Trophoblast cell (in vitro differentiated cells and primary cell): ENCODE measurements at places on chromosomes 11 and 22.

DNA sequence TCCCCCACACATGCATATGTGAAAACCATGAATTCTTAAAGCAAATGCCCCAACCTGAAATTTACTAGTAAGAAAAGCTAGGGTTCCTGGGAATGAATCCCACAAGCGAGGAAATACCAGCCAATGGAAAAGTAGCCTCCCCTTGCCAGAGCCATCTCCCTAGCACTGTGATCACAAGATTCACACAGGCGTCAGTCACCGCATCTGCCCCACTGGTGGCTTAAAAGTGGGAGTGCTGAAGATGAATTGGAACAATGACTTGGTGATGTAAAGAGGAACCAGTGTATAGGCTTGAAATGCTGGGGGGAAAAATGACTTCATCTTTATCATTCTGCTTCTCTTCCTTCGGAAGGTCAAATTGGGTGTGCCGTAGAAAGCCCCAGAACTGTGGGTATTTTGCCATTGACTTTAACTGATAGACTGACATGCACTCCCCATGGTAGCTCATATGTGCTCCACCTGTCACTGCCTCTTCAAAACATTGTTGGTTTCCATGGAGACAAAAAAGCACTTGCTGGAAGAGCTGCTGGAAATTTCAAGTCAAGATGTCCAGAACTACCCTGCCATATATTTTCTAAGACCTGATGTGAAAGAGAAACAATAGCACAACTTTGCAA is 19.2 kb upstream of the ASPHD2 start:
- H3K36me3 ChIP-seq, result no peaks in the 10 kb centered on the region
- no peak for DNase-seq
- H3K4me3 ChIP-seq, result no peak overlapping the region
- peaks cover 5% of the 10 kb centered on the region for H3K4me1 ChIP-seq
- H3K27ac ChIP-seq, result no peak overlapping the region

- DNase-seq, result no peak
- no peak overlapping the region for H3K27ac ChIP-seq
- H3K4me1 ChIP-seq, result no peaks in the 10 kb centered on the region
Measured at GRCh38 chr11:46178513-46178912, 57.3 kb upstream of the PHF21A start.

GRCh38 chr11:44130751-44131150 is 35.3 kb downstream of the EXT2 start:
- H3K36me3 ChIP-seq, result peaks cover 19% of the 10 kb centered on the region
- no peak overlapping the region for H3K4me3 ChIP-seq
- no peaks in the 10 kb centered on the region for H3K4me1 ChIP-seq
- no peak for DNase-seq
- H3K27ac ChIP-seq, result no peak overlapping the region
- no peaks in the 10 kb centered on the region for H3K27me3 ChIP-seq

DNA sequence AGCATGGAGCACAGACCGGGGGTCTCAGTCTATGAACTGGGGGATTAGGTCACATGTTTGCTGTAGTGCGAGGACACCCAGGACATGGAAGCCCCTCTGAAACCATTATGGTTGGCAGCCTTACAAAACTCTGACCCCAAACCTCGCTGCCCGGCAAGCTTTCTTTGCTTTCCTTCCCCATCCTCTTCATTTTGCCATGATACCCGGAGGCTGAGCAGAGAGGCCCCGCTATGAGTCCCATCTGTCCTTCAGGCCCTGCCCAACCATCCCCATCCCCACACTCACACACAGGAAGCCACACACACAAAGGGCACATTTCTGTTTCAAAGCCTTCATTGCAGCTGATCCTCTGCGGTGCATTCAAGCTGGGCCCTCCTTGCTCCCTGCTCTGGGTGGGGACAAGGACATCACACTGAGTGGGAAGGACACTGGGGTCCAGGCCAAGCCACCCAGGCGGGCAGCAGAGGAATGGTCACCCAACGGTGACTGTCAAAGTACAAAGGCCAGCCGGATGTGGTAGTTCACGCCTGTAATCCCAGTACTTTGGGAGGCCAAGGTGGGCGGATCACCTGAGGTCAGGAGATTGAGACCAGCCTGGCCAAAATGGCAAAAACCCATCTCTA is 176.5 kb downstream of the CTTN start:
- H3K27me3 ChIP-seq, result no peaks in the 10 kb centered on the region
- DNase-seq, result no peak
- no peak overlapping the region for H3K27ac ChIP-seq
- H3K4me3 ChIP-seq, result no peak overlapping the region
- no peaks in the 10 kb centered on the region for H3K4me1 ChIP-seq

GRCh38 chr11:35190804-35191348 is 51.9 kb downstream of the CD44 start:
- H3K36me3 ChIP-seq, result no peaks in the 10 kb centered on the region
- no peaks in the 10 kb centered on the region for H3K27me3 ChIP-seq
- no peak overlapping the region for H3K4me3 ChIP-seq

GRCh38 chr11:64608636-64609035 is 17.6 kb downstream of the SLC22A12 start:
- no peak for DNase-seq
- no peak overlapping the region for H3K27ac ChIP-seq
- no peaks in the 10 kb centered on the region for H3K27me3 ChIP-seq
- no peak overlapping the region for H3K4me3 ChIP-seq
- no peaks in the 10 kb centered on the region for H3K36me3 ChIP-seq

- peak overlapping the region; percentile 77 for H3K27ac ChIP-seq
- H3K4me3 ChIP-seq, result no peak overlapping the region
- H3K27me3 ChIP-seq, result no peaks in the 10 kb centered on the region
Measured at GRCh38 chr22:19849835-19850762, 4.6 kb downstream of the GNB1L start.

- DNase-seq, result no peak
- no peak overlapping the region for H3K27ac ChIP-seq
- no peaks in the 10 kb centered on the region for H3K27me3 ChIP-seq
- H3K4me1 ChIP-seq, result no peaks in the 10 kb centered on the region
- H3K4me3 ChIP-seq, result no peak overlapping the region
- H3K36me3 ChIP-seq, result no peaks in the 10 kb centered on the region
Measured at GRCh38 chr11:25242928-25243327, 746.1 kb downstream of the LUZP2 start.

- no peaks in the 10 kb centered on the region for H3K27me3 ChIP-seq
- peaks cover 6% of the 10 kb centered on the region for H3K4me1 ChIP-seq
- no peak overlapping the region for H3K4me3 ChIP-seq
- H3K36me3 ChIP-seq, result peaks cover 16% of the 10 kb centered on the region
- H3K27ac ChIP-seq, result no peak overlapping the region
- no peak for DNase-seq
Measured at GRCh38 chr11:126011265-126011664, 51.4 kb downstream of the CDON start.

DNA sequence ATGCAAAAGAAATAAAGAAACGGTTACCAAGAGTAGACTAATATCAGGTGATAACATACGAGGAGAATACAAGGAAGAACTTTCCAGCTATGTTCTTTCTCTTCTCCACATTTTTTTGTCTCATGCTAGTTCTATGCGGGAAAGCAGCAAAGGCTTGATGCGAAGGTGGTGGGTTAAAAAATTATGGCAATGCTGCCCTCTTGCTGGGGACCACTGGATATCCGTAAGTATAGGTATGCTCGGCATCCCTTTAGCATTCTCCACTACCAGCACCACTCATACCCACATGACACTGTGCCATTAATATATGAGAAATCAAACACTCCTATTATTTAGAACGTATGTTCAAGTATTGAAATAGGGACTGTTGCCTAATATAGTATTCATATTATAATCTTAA is 776.4 kb downstream of the LRRC4C start:
- H3K4me3 ChIP-seq, result no peak overlapping the region
- H3K4me1 ChIP-seq, result no peaks in the 10 kb centered on the region
- DNase-seq, result no peak
- no peaks in the 10 kb centered on the region for H3K27me3 ChIP-seq
- H3K36me3 ChIP-seq, result no peaks in the 10 kb centered on the region

DNA sequence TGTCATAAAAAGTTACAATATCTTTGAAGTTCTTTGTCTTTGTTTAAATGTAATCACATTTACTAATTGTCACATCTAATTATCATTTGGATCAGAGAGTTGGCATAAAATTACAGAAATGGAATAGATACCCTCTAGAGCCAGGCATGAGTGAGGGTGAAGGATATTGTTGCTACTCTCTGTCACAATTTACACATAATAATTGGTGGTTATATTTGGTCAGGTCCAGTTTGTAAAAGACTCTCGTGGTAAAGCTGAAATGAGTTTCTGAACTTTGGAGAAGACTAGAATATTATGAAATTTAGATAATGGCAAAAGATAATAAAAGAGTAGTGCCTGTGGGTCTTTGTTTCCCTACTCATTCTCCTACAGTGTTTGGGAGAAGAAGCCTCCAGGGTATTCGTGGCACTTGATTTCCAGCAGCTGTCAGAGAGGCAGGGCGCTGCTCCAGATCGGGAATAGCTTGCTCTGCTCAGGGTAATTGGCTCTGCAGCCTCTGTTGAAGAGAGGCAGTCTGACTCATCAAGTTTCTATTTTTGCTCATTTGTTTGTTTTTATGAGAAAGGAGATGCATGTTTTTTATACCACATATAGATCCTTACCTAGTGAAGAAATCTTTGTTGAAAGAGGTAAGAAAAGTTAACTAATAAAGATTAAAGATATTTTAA is 349.9 kb downstream of the CNTN5 start:
- H3K27ac ChIP-seq, result no peak overlapping the region
- H3K36me3 ChIP-seq, result no peaks in the 10 kb centered on the region
- no peak overlapping the region for H3K4me3 ChIP-seq
- no peaks in the 10 kb centered on the region for H3K27me3 ChIP-seq
- peak; percentile 27 for DNase-seq

GRCh38 chr11:74471668-74472429 is 4.5 kb upstream of the KCNE3 start:
- DNase-seq, result no peak
- no peak overlapping the region for H3K4me3 ChIP-seq
- no peak overlapping the region for H3K27ac ChIP-seq
- no peaks in the 10 kb centered on the region for H3K27me3 ChIP-seq
- H3K4me1 ChIP-seq, result peaks cover 8% of the 10 kb centered on the region

DNA sequence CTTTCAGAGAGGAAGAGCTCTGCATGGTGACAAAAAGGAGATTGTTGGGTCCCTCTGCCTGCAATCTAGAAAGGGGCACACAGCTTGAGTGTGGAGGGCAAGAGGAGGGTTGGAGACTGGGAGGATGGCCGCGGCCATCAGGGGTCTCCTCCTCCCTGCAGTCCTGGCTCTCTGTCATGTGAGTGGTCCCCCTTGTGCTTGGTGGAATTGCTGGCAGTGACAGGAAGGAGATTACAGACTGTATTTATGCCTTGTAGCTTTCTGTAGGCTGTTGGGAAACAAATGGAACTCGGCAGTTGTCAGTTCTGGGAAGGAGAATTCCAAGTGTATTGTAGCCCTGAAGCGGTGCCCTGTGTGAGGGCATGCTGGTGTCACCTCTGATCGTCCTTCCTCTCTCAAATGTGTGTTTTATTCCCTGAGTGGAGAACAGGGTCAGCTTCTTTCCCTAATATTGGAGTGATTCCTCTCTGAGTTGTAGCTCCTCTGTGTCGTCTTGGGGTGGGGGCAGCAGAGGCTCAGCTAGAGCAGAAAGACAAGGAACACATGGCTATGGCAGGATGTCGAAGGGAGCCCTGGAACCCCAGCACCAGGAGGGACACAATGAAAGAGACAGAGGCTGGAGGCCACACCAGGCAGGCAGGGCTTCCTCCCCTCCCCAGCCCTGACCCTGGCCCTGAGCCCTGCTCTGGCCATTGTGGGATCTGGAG is 163.1 kb downstream of the PKNOX2 start:
- H3K36me3 ChIP-seq, result no peaks in the 10 kb centered on the region
- no peak overlapping the region for H3K27ac ChIP-seq
- no peak overlapping the region for H3K4me3 ChIP-seq
- no peaks in the 10 kb centered on the region for H3K4me1 ChIP-seq
- H3K27me3 ChIP-seq, result no peaks in the 10 kb centered on the region

- H3K4me1 ChIP-seq, result no peaks in the 10 kb centered on the region
- H3K27ac ChIP-seq, result no peak overlapping the region
- H3K36me3 ChIP-seq, result no peaks in the 10 kb centered on the region
- no peak for DNase-seq
- peaks cover 3% of the 10 kb centered on the region for H3K27me3 ChIP-seq
Measured at GRCh38 chr11:34632105-34632791, 11.4 kb downstream of the EHF start.

DNA sequence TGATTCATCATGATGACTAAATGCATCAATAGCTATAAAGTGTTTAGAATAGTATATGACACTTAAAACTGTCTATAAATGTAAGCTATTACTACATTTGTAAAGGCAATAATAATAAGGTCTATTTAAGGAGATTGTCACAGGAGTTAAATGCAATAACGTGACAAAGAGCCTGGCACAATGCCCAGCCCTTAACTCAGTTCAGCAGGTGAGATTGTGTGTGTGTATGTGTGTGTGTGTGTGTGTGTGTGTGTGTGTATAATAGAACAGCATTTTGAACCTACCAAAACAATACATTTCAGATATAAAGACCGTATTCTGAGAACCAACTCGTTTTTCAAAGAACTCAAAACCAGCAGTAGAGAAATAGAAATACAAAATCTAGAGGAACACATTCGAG is 177.5 kb downstream of the MYO18B start:
- H3K36me3 ChIP-seq, result no peaks in the 10 kb centered on the region
- no peak overlapping the region for H3K27ac ChIP-seq
- no peak overlapping the region for H3K4me3 ChIP-seq
- H3K27me3 ChIP-seq, result no peaks in the 10 kb centered on the region
- DNase-seq, result no peak
- no peaks in the 10 kb centered on the region for H3K4me1 ChIP-seq

- H3K4me3 ChIP-seq, result no peak overlapping the region
- DNase-seq, result no peak
- peaks cover 5% of the 10 kb centered on the region for H3K4me1 ChIP-seq
- no peaks in the 10 kb centered on the region for H3K27me3 ChIP-seq
- no peak overlapping the region for H3K27ac ChIP-seq
Measured at GRCh38 chr11:119167933-119168332, 592 bp upstream of the NLRX1 start.

- H3K36me3 ChIP-seq, result no peaks in the 10 kb centered on the region
- H3K4me3 ChIP-seq, result no peak overlapping the region
- peaks cover 7% of the 10 kb centered on the region for H3K4me1 ChIP-seq
- H3K27me3 ChIP-seq, result no peaks in the 10 kb centered on the region
- H3K27ac ChIP-seq, result no peak overlapping the region
- peak; percentile 11 for DNase-seq
Measured at GRCh38 chr11:113188371-113188834, 126.0 kb upstream of the TTC12 start.

- no peaks in the 10 kb centered on the region for H3K27me3 ChIP-seq
- H3K27ac ChIP-seq, result no peak overlapping the region
Measured at GRCh38 chr11:114819028-114819427, 140.7 kb downstream of the NXPE2 start.

DNA sequence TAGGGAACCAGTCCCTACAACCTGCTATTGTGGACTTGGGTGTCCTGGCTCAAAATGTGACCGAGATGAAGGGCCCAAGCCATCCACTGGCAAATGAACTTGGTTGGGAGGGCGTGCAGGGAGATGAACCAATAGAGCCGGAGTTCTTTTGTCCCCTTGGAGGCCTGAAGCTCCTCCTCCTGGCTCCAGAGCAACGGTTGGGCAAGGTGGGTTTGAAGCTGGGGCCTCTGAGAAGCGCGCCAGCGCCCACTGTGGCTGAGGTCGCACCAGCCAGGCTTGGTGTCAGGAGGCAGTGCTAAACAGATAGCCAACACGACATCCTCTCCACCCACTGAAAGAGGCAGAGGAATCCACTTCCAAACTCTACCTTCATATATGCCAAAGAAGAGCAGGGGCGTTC is 36.0 kb upstream of the PACSIN2 start:
- no peak overlapping the region for H3K27ac ChIP-seq
- H3K27me3 ChIP-seq, result no peaks in the 10 kb centered on the region
- no peaks in the 10 kb centered on the region for H3K4me1 ChIP-seq
- peak overlapping the region; percentile 34 for H3K4me3 ChIP-seq
- H3K36me3 ChIP-seq, result peaks cover 2% of the 10 kb centered on the region
- no peak for DNase-seq

GRCh38 chr11:48107188-48107704 is 109.4 kb upstream of the OR4B1 start:
- H3K27ac ChIP-seq, result no peak overlapping the region
- no peak for DNase-seq
- no peaks in the 10 kb centered on the region for H3K36me3 ChIP-seq
- H3K4me3 ChIP-seq, result no peak overlapping the region
- no peaks in the 10 kb centered on the region for H3K27me3 ChIP-seq
